ENCODE measurements at places on chromosomes 1 and 21.

DNA sequence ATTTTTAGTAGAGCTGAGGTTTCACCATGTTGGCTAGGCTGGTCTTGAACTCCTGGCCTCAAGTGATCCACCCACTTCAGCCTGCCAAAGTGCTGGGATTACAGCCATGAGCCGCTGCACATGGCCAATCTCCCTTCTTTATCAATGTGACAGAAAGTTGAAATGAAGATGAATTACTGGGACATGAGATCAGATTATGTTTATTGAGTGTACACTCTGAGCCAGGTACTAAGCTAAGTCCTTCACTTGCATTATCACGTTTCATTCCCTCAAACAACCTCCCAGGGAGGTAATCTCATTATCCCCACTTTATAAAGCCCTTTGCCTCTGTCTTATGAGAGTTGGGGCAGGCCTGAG lies 6.3 kb upstream of the CHI3L2 start:
- DNase-seq = no peak

DNA sequence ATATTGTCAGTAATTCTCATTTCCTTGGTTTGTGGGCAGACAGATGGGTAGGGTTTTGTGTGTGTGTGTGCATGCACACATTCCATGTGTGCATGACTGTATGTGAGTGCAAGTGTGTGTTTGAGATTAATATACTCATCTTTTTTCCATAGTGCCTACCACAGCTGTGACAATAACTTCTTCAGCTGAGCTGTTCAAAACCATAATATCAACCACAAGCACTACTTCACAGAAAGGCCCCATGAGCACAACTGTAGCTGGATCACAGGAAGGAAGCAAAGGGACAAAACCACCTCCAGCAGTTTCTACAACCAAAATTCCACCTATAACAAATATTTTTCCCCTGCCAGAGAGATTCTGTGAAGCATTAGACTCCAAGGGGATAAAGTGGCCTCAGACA lies 149.3 kb downstream of the ADGRL2 start:
- DNase-seq = no peak

GRCh38 chr21:28310171-28310685 lies 682.4 kb downstream of the LTN1 start:
- DNase-seq = no peak

GRCh38 chr1:34290831-34291230 lies 114.1 kb downstream of the C1orf94 start:
- no peak for DNase-seq

- DNase-seq = no peak
These were observed 162.5 kb upstream of the B3GALT2 start for GRCh38 chr1:193348769-193349535.

- DNase-seq = no peak
These were observed 555.3 kb downstream of the NUF2 start for GRCh38 chr1:163877016-163877415.

DNA sequence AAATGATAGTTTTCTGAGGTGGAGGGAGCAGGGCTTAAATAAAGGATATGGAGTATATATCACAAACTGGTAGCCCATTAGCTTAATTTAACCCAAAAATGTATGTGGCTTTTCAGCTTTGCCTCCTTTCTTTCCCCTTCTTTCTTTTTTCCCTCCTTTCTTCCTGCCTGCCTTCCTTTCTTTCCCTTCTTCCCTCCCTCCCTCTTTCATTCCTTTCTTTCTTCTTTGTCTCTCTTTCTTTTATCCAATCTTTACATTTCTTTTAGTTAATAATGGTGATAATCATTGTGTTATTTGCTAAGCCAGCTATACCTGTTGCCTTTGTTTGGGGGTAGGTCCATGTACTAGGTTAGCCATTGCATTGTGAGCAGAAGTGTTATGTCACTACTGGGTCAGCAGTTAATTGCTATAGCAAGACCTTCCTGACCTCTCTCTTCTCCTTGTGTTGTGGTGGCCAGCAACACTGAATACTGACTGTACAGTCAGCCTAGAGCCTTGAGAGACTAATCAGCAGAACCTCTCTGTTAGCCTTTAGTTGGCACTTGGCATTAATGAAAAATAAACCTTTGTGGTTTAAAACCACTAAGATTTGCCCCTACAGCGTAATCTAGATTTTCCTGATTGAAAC lies 5.1 kb downstream of the GORAB start:
- DNase-seq = no peak

DNA sequence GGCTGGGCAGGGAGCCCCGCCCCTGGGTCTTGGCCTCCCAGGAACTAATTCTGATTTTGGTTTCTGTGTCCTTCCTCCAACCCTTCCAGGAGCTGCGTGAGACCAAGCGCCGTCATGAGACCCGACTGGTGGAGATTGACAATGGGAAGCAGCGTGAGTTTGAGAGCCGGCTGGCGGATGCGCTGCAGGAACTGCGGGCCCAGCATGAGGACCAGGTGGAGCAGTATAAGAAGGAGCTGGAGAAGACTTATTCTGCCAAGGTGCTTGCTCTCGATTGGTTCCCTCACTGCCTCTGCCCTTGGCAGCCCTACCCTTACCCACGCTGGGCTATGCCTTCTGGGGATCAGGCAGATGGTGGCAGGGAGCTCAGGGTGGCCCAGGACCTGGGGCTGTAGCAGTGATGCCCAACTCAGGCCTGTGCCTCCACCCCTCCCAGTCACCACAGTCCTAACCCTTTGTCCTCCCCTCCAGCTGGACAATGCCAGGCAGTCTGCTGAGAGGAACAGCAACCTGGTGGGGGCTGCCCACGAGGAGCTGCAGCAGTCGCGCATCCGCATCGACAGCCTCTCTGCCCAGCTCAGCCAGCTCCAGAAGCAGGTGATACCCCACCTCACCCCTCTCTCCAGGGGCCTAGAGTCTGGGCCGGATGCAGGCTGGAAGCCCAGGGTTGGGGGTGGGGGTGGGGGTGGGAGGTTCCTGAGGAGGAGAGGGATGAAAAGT lies 18.5 kb upstream of the SEMA4A start:
- no peak for DNase-seq

GRCh38 chr1:40662151-40662550 lies 3.3 kb downstream of the RIMS3 start:
- no peak for DNase-seq

DNA sequence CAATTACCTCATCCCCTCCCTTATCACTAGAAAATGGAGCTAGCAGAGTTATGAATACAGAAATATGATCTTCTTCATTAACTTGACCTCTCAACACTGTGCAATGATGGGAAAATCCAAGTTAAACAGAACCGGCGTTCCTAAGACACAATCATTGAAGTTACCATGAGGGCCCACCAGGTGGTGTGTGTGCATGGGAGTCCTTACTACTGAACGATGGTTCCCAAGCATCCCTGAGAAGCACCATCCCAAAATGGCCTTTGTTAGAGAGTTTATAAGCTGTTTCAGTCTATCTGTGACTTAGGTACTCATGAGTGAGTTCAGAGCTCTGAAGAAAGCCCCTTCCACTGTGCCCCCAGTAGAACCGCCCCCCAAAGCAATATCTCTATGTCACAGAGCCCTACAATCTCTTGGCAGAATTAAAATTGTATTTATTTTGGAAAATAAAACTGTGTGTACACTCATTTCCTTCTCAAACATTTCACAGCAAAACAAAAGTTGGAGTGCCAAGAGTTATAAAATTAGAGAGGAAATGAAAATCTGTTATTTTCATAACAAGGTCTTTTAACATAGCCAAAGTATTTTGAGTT lies 56.8 kb downstream of the PLD5 start:
- DNase-seq = no peak

DNA sequence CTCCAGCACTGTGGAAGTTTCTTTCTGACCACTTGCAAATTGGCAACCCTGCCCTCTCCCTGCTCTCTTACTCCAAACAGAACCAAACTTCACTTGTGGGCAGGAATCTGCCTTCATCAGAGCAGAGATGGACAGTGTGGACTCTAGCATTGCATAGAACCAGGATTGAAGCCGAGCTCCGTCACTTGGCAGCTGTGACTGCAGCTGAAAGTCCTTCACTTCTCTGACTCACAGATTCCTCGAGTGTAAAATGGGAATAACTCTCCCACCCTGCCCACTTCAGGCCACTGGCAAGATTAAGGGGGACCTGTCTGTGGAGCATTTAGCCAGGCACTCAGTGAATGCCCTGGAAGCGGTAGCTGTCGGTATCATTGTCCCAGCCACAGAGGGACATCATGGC lies 75.7 kb upstream of the ZBTB40 start:
- DNase-seq = no peak

DNA sequence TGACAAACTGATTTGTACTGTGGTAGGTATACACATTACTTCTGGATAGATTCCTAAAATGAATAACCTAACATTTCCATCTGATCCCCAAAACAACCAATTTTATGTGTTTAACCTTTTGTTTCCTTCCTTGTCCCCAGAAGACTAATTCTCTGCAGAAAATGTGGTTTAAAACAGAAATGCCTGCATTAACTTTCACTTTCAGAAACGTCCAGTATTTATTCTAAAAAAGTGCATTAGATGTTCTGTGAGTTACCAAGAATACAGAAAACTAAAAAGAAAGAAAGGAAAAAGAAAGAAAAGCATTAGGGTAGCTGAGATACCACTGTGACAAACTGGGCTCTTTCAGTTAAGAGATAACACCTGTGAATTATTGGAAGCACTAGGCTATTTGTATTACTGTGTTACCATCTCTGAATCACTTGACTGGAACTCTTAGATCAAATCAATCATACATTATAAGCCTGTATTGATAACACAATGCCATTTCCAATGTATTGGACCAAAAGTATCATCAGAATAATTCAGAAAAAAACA lies 177.7 kb downstream of the NCAM2 start:
- no peak for DNase-seq

- DNase-seq = no peak
These were observed 69.2 kb downstream of the FASLG start for GRCh38 chr1:172727956-172728603.

DNA sequence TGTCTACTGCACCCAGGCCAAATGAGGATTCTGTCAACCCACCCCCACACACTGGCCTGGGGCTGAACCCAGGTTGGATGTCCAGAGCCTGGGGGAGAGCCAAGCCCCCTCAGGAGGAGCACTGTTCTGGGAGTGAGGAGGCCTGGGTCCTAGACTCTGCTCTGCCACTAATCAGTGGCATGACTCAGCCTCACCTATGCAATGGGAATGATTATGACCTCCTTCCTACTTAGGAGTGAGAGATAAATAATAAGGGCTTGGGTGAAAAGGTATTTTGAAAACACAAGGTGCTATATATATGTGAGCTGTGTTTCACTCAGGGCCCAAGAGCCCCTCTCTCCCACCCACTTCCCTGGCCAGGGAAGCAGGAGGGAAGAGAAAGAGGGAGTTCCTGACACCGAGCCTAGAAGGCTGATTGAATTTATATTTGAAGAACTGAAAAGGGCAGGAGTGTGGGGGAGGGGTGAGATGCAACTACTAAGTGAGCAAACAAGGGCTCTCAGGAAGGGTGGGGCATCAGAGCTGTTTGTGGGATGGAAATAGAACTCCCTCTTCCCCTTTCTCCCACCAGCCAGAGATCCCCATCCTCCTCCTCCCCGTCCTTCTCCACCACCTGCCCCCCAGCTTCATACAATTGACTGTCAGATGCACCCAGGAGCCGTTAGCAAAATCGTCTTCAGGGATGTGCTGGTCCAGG lies 8.2 kb downstream of the IGSF9 start:
- no peak for DNase-seq
